ENCODE measurements at places on chromosomes 13 and 19.

DNA sequence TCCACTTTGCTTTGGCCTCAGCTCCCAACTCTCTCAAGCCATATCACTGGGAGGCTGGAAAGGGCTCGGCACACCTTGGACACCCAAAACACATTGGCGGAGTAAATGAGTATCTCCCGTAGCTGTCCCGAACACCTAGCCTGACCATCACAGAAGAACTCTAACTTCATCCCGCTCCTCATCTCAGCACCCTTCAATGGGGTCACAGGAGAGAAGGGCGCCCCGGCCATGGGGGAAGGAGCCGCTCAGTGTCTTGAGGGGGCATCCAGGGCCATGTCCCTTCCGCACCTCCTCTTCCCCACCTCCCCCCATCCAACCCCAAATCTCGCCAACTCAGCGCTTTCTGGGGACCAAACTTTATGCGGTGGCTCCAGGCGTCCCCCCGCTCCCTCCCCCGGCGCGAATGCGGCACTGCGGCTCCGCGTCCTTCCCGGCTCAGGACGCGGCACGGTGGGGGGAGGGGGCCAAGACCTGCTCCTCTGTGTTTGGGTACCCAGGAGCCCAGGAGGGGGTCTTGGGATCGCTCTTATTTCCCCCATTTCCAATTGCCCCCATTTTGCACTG is 3.0 kb downstream of the KCNC3 start:
- DNase-seq, result no peak

DNA sequence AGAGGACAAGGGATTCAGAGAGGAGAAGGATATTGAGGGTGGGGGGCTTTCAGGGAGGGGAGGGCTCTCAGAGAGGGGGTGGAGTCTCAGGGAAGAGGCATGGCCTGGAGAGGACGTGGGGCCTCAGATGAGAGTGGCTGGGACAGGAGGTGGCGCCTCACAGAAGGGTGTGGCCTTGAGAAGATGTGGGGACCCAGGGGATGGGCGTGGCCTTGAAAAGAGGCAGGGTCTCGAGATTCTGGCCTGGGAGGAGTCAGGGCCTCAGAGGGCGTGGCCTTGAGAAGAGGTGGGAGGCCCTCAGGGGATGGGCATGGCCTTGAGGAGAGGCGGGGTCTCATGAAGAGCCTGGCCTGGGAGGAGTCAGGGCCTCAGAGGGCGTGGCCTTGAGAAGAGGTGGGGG is 23.7 kb upstream of the TNFSF14 start:
- no peak for DNase-seq

GRCh38 chr13:107102676-107103075 is 534.7 kb upstream of the ARGLU1 start:
- DNase-seq, result no peak

DNA sequence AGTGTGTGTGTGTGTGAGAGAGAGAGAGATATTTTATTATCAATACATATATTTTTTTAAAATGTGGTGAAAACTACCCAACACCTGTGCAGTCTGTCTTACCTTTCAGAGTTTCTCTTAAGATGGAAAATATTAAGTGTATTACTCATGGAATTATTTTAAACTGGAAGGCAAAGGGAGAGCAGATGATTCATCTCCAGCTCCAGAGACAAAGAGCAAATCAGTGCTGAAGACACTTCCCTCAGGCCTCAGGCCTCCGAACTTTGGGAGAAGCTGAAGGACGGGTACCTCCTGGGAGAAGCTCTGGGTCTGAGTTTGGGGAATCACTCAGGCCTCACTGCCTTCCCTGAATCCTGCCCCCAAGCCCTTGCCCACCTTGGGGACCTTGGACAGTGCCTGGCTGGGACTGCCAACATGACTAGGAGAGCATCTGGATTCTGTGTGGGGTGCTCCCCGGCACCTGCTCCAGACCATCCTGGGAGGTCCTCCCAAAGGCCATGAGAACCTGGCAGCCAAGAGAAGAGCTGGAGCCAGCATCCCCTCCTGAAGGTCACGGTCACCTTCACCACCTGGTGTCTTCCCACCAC is 170.4 kb upstream of the UBL3 start:
- no peak for DNase-seq

- no peak for DNase-seq
These were observed 150.0 kb downstream of the KCTD15 start for GRCh38 chr19:33946535-33947264.

GRCh38 chr13:19795956-19796355 is 13.2 kb upstream of the PSPC1 start:
- DNase-seq, result no peak

GRCh38 chr19:10829967-10830366 is 6.0 kb downstream of the TMED1 start:
- no peak for DNase-seq

GRCh38 chr13:110227416-110227815 is 79.5 kb downstream of the COL4A1 start:
- DNase-seq, result no peak

DNA sequence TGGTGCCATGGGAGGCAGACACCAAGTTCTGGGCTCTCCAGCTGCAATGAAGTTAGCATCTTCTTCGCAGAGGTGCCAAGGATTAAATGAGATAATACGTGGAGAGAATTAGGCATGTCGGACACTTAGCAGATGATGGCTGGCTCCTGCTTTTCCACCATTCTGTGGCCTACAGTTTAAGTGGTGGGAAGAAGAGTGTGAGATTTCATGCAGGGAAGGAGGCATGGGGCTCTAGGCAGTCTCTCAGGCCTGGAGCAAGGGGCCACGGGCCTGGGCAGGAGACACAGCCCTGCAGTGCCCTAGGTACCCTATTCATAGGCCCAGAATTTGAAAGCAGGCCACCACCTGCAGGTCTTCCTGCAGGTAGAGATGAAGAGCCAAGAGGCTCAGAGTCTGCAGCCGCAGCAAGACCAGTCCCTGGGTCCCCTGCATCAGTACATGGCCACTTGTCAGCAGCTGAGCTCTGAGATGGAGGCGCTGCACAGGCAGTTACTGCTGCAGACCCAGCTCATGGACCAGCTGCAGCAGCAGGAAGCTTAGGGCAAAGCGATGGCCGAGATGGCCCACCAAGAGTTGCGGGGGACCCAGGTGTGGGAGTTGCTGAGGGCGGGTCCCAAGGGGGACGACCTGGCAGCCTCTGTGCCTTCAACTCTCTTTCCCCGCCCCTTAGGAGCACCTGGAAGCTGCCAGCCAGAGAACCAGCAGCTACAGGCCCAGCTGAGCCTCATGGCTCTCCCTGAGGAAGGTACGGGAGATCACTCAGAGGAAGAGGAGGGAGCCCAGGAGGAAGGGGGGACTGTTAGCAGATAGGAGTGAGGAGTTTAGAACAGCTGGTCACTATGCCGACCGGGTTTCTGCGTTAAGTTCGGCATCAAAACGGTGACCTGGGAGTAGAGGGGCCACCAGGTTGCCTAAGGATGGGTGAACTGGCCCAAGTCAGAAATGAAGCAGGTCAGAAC is 33.2 kb upstream of the ZNF492 start:
- no peak for DNase-seq

GRCh38 chr19:12139269-12139668 is 881 bp downstream of the ZNF20 start:
- DNase-seq, result no peak

DNA sequence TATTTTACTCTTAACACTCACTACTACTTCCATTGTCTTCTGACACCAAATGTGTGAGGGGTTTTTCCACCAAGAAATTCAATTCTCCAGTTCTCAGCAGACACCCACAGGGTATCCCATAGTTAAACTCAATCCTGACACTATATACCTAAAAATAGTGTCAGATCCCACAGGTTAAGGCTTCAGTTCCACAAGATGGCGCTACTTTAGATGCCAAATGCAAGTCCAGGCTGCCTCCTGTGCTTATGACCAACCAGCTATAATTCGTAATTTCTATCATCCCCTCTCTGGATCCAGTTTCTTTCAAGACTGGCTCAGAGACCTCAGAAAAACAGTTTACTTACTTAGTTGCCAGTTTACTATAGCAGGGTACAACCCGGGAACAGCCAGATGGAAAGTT is 1146.2 kb upstream of the SPRY2 start:
- DNase-seq, result peak; percentile 0

- DNase-seq, result no peak
These were observed 6.9 kb downstream of the THSD1 start for GRCh38 chr13:52399046-52399445.

- DNase-seq, result no peak
These were observed 14.0 kb downstream of the UNC13A start for GRCh38 chr19:17673937-17674799.

GRCh38 chr13:52011632-52012511 is at the start of gene ALG11:
Gene ALG11 (plus strand): TSS chr13:52012398. CDS start chr13:52012419, 21 bp downstream.
- peak; percentile 91 for DNase-seq

GRCh38 chr19:50925734-50926133 is 14.5 kb upstream of the KLK4 start:
- no peak for DNase-seq

DNA sequence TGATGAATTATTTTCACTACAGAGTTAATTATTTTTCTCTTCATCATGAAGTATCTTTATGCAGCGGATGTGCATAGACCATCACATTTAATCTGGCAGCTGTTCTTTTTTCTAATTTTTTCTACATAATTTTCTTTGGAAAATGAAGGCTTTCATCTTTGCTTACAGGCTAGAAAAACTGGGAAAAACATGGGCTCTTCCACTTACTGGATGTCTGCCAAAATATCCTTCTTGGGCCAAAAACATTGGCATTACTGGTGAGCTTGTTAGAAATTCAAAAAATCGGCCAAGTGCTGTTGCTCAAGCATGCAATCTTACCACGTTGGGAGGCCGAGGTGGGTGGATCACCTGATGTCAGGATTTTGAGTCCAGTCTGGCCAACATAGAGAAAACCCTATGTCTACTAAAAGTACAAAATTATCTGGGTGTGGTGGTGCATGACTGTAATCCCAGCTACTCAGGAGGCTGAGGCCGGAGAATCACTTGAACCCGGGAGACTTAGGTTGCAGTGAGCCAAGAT is 176.8 kb downstream of the ZNF737 start:
- DNase-seq, result no peak

GRCh38 chr19:45976178-45976577 is 2.5 kb upstream of the NOVA2 start:
- no peak for DNase-seq

GRCh38 chr13:40439928-40440327 is 226.5 kb downstream of the FOXO1 start:
- no peak for DNase-seq
